Mesenteric fat pad (tissue), 1 donor: ENCODE measurements at places on chromosomes 7 and 10. TPM values are rescaled to one million over a fixed set of nuclear protein-coding genes. Genes with fewer than 3 reads are reported as not detected.

The CFAP58 gene
- total RNA-seq, result 0.64 TPM

The UPK3BL2 gene
- total RNA-seq, result 9.9 TPM

The GRID2IP gene
- not detected for total RNA-seq

The GIMAP2 gene
- 12.5 TPM for total RNA-seq

The FAM237B gene
- not detected for total RNA-seq
